Esophagus squamous epithelium (tissue), 5 donors: ENCODE measurements at places on chromosomes 7 and 10.

DNA sequence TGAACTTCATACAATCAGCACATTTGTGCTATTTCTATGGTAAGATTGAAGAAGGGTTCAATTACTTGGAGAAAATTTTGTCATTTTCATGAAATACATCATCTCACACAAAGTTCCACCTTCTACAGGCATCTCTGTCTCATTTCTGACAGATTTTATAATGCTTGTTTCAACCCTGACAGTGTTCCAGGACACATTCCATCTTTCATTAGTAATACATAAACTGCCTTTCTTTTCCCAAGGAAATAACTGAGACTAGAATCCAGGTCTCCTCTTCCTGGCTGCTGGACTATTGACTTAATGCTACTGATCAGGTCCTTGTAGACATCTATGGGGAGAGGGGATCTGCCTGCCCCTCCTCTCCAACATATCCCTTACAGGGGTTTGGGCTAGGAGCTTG is 70.1 kb upstream of the PLPP4 start:
- no peak for DNase-seq

DNA sequence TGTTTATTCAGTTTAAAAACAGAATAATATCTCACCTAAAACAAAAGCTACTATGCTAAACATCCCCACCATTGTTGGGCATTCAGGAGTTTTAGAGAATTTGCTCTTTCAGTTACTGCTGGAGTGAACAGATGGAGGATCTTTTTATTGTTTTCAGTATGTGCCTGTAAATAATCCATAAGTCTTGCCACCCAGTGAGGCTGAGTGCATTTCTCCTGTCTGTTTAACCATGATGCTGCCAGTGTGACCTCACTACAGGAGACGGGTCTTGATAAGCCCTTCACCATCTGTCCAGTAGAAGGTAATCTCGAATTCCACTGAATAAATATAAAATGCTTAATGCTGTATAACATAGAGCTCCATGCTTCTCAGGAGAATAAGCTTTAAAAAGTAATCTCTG is 430.9 kb downstream of the POM121L12 start:
- no peak for DNase-seq

DNA sequence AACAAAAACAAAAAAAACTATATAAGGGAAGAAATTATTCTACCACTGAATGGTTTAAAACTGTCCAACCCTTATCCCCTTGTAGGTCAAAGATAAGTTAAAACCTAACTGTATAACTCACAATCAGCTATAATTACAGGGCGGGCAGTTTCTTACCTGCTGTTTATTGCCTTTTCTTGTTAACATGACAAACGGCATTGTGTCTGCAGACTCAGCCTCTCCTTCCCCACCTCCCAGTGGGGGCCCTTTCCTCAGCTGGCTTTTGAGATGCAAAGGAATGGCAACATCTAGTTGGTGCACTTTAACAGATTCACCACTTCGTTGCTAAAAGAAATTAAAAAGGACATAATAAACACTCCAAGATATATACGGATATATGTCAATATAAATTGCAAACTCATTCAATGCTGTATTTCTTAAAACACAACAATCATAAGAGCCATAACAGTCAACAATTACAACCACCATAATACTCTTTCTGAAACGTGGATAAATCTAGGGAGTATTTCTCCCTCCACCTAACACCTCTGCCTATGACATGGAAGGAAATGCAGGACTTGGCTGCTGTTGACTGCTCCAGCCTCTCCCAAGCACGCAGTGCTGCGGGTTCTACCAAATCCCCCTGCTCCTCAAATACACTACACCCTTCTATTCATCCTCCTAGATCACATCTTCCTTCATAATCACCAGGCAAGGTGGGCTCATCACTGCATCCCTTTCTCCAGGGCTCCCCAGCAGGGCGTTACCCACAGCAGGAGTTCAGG is 106.0 kb downstream of the UPF2 start:
- DNase-seq, result no peak

DNA sequence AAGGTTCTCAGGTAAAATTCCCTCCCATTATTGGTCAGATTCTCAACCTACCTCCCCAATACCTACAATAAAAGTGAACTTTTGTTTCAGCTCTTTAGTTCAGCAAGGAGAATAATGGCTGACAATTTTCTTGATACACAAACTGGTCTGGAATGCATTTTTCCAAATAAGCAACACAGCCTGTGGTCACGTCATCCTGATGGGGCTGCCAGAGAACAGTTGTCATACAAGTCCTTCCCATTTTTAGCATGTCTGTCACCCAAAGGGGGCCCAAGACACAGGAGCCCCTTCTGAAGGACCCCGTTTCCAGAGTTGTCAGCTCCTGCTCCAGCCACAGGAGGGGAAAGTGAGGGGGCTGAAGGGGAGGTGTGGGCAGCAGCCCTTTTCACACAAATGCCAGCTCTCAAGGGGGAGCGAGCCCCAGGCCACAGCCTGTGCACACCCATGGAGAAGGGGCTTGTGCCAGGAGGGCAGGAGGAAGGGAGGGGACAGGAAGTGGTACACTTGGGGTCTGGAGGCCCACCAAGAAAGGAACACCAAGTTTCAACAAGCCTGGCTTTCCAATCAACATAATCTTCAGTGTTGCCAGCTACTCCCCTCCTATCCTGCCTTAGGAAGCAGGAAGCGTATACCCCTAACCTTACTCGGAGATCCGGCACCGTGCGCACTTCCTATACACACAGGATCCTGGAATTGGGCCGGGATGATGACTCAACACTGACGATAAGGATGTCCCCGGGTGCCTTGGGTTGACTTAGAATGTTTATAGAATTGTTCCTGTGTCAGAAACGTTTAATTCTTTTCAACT is 43.4 kb upstream of the PDLIM1 start:
- peak; percentile 19 for DNase-seq

DNA sequence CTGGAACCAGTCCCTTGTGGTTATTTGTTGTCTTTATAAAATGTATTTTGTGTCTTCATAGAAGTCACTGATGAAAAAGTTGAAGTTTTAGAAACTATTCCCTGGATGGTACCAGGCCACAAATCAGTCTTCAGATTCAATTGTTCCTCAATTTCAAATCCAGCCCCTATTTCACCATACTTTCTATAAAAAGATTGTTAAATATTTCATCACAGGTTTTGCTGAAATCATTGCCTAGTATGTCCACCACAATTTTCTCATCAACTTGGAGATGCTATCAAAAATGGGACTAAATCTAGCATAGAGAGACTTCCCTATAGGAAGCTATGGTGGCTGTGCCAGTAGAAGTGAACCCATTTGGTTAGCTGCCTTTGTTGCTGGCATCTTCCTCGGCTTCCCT is 118.5 kb downstream of the RAB18 start:
- DNase-seq, result no peak

- no peak for DNase-seq
These were observed 504.3 kb downstream of the TFEC start for GRCh38 chr7:115526278-115526677.

DNA sequence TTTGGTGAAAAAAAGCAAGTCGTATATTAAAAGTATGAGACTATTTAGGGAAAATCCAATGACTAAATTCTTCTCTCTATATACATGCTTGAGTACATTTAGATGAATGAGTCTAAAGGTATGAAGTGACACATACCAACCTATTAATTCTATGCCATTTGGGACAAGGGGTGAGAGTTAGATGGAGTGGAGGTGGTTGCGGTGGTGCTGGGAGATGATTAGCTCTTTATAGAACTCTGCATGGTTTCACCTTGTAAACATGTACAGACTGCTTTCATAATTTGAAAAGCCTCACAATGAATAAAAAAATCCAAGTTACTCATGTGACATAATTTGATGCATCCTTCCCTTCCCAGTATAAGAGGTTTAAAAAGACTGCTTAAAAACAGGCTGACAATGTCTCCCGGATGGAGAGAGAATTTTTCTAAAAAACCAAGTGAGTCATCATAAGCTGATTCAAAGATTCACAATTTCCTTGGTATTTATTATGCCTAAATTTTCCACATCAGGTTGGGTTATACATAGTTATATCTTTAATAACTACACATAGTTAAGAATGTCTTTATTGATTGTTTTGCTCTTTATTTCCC is 572.8 kb downstream of the REEP3 start:
- no peak for DNase-seq

GRCh38 chr10:23779301-23779700 is 340.4 kb downstream of the OTUD1 start:
- DNase-seq, result no peak
